ENCODE measurements at places on chromosomes 5 and 9. TPM values are rescaled to one million over a fixed set of nuclear protein-coding genes. Genes with fewer than 3 reads are reported as not detected.

The TAF11L10 gene
- not detected for total RNA-seq

The CAMK4 gene
- total RNA-seq, result 130 TPM

The FNIP1 gene
- total RNA-seq, result 28.3 TPM

The PLPP7 gene
- total RNA-seq, result 0.13 TPM

The ITGA2 gene
- 5.0 TPM for total RNA-seq

The SPATA31C1 gene
- not detected for total RNA-seq

The ERP44 gene
- total RNA-seq, result 16.3 TPM

The DOCK2 gene
- total RNA-seq, result 280 TPM

The CRHBP gene
- not detected for total RNA-seq

The RPL35 gene
- total RNA-seq, result 1,539 TPM

The TYRP1 gene
- not detected for total RNA-seq

The CDH18 gene
- not detected for total RNA-seq

The ANXA2R gene
- 32.0 TPM for total RNA-seq

The CCDC183 gene
- total RNA-seq, result 0.46 TPM
